ENCODE measurements at places on chromosomes 2 and 18. TPM values are rescaled to one million over a fixed set of nuclear protein-coding genes. Genes with fewer than 3 reads are reported as not detected.

DNA sequence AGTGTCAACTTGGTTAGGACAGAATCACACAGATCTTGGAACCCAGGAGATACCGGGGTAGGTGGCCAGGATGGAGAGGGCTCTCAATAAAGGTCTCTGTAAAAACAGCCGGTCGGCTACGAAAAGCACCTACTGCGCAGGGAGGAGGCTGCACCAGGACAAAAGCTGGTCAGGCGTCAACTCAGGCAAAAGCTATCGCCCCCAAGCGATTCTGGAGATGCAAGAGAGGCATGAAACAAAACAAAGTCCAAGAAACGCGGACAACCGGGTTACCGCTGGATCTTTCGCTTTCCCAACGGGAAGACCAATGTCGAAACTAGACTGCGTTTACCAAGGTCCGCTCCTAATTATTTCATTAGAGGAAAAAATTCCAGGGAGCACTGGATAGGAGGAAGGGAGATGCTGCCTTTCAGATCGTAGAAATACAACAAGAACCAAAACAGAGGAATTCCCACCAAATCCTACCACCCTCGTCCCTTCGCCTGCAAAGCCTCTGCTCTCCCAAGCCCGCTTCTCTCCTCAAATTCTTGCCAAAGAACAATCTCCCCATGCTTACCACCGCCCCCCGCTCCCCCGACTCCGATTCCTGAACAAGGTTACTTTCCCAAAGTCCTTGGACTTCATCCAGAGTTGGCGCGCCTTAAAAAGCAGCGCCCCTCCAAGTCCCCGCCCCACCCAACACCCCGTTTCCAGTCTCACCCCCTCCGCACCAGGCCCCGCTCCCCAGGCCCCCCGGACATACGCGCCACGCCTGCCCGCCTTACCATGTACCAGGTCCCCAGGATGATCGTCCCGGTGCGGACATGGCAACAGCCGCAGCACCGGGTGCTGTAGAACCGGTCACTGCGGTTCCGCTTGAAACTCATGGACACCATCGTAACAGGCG is 539 bp downstream of the LAPTM4A start:
- peak; percentile 36 for DNase-seq
- H3K4me3 ChIP-seq = peak overlapping the region; percentile 94
- H3K4me1 ChIP-seq = peaks cover 20% of the 10 kb centered on the region
- H3K36me3 ChIP-seq = no peaks in the 10 kb centered on the region
- peak overlapping the region; percentile 93 for H3K27ac ChIP-seq
- H3K27me3 ChIP-seq = no peaks in the 10 kb centered on the region

HNMT gene
- not detected for polyA plus RNA-seq

TTR gene
- polyA plus RNA-seq = not detected

- no peaks in the 10 kb centered on the region for H3K36me3 ChIP-seq
- no peak overlapping the region for H3K27ac ChIP-seq
- no peaks in the 10 kb centered on the region for H3K4me1 ChIP-seq
These were observed 17.0 kb downstream of the THNSL2 start for GRCh38 chr2:88187038-88187676.

DNA sequence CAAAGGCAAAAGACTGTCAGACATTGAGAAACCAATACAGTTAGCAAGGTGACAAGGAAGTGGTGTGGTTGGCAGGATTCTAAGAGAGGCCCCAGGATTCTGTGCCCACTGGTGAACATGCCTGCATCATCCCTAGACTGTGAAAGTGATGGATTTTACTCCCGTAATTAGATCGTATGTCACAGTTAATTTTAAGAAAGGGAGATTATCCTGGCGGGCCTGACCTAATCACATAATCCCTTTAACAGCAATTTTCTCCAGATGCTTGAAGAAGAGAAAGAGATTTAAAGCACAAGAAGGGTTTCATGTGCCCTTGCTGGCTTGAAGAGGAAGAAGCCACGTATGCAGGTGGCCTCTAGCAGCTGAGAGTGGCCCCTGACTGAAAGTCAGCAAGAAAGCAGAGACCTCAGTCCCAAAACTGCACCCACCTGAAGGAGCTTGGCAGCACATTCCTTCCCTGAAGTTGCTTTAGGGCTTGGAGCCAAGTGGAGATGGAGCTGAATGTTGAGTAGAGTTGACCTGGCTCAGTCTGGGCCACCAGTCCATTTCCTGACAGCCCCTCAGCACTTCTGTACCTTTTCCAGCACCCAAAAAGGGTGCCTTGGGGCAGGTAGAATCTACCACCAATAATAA is 49.1 kb downstream of the GTF3C3 start:
- H3K27ac ChIP-seq = no peak overlapping the region
- no peak overlapping the region for H3K4me3 ChIP-seq
- no peaks in the 10 kb centered on the region for H3K4me1 ChIP-seq
- H3K27me3 ChIP-seq = no peaks in the 10 kb centered on the region
- H3K36me3 ChIP-seq = no peaks in the 10 kb centered on the region
- no peak for DNase-seq

DNA sequence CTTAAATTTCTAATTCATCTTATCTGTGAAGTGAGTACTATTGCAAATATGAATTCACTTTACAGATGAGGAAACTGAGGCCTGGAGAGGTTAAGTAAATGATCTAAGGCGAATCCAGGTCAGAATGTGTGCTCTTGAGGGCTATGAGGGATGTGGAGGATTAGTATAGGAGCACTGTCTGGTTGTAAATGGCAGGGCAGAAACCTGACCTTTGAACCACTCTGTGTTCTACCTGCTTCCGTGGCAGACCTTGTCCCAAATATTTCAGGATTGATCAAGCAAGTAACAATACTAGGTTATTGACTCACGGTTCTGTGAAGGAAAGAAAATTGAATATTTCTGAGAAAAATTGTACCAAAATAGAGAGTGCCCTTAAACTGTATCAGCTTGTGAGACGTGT is 74.7 kb downstream of the PTPRM start:
- no peak overlapping the region for H3K4me3 ChIP-seq
- H3K27me3 ChIP-seq = no peaks in the 10 kb centered on the region
- no peak for DNase-seq
- no peaks in the 10 kb centered on the region for H3K4me1 ChIP-seq

SLC23A3 gene
- not detected for polyA plus RNA-seq

GRCh38 chr2:66851449-66851872 is 416.5 kb downstream of the MEIS1 start:
- DNase-seq = no peak
- no peaks in the 10 kb centered on the region for H3K36me3 ChIP-seq
- no peak overlapping the region for H3K27ac ChIP-seq
- H3K27me3 ChIP-seq = no peaks in the 10 kb centered on the region
- H3K4me1 ChIP-seq = no peaks in the 10 kb centered on the region
- H3K4me3 ChIP-seq = no peak overlapping the region

- H3K27me3 ChIP-seq = no peaks in the 10 kb centered on the region
- H3K4me3 ChIP-seq = no peak overlapping the region
- no peaks in the 10 kb centered on the region for H3K36me3 ChIP-seq
- no peaks in the 10 kb centered on the region for H3K4me1 ChIP-seq
- no peak overlapping the region for H3K27ac ChIP-seq
These were observed 29.0 kb downstream of the DOK1 start for GRCh38 chr2:74583504-74583903.

PPP4R3B gene
- polyA plus RNA-seq = 65.9 TPM
